GM06990 (cell line): ENCODE measurements at places on chromosomes 6 and 20.
A peak's percentile ranks its signal among the peaks of the same experiment; 100 is the strongest.

DNA sequence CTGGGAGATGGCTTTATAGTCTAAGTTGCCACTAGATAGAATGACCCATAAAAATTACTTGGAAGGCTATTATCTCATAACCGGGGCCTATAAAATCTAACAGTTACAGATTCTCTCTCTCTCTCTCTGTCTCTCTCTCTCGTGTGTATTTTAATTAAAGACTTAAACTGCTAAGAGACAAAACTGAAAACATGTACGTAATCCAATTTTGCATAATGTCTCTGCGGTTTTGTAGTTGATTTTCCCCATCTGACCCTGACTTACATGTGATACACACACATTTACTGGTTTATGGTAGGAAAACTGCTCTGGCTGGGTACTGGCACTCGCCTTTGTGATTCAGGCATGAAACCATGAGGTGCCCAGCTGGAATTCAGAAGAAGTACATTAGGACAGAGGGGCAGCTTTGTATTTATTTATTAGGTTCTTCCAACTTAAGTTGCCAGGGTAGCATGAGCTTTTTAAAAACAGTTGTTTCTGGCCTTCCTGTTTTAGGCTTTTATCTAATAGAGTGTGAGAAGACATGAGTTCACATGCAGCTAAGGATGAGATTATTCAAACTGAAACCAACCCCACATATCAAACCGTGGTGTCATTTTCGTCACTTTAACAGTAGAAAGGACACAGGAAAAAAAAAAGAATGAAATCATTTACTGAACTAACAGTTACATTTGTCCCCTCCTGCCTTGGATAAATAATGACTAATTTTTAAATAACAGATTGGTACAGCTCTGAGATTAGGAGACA is 182.5 kb downstream of the GMPR start:
- DNase-seq = peak; percentile 88

GRCh38 chr20:9417665-9418064 is 96.7 kb upstream of the LAMP5 start:
- no peak for DNase-seq

DNA sequence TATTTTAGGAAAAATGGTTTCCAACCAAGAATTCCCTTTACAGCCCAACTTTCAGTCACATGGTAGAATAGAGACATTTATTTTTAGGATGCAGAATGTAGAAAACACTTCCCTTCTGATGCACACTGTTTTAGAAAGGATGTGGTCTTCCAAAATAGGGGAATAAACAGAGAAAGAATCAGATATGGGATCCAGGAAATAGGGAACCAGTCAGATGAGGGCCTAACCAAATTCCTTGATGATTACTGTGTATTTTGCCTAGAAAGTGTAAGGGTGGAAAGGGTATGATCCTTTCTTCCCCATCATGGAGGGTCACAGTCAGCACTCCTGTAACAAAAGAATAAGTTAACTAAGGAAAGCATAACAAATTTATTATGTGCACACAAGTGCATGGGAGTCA is 27.4 kb downstream of the SLX4IP start:
- no peak for DNase-seq

GRCh38 chr6:156919814-156920369 is 142.7 kb downstream of the ARID1B start:
- DNase-seq = no peak
